ENCODE measurements at places on chromosomes 12 and 14. TPM values are rescaled to one million over a fixed set of nuclear protein-coding genes. Genes with fewer than 3 reads are reported as not detected.

- DNase-seq = no peak
Observed at GRCh38 chr12:19962192-19962591, 406.1 kb upstream of the PDE3A start.

DNA sequence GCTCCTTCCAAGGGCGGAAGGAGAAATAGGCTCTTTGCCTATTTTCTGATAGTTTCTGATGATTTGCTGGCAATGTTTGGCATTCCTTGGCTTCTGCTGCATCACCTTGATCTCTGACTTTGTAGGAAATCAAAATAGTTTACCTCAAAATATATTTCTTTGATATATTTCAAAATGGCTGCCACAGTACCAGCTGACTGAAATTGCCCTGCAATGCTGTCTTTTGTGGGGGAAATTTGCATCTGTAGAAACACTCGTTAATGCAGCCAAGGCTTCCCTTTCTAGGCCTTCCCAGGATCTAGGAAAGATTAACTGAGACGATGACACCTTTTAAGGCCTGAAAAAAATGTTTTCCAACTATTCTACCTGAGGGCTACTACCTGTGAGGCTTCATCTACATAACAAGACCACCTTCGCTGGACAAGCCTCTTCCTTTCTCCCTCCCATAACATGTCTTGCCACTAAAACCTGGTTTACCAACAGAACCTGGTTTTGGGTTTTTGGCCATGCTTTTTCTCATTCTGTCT lies 212.8 kb upstream of the SSTR1 start:
- DNase-seq = no peak

SLC6A13 gene
- not detected for total RNA-seq

CMA1 gene
- total RNA-seq = not detected

Measured in GM23248 (cell line).